ENCODE measurements at places on chromosomes 7 and 10.

GRCh38 chr10:21285742-21286331, 239.6 kb downstream of the SKIDA1 start:
- no peak for DNase-seq

DNA sequence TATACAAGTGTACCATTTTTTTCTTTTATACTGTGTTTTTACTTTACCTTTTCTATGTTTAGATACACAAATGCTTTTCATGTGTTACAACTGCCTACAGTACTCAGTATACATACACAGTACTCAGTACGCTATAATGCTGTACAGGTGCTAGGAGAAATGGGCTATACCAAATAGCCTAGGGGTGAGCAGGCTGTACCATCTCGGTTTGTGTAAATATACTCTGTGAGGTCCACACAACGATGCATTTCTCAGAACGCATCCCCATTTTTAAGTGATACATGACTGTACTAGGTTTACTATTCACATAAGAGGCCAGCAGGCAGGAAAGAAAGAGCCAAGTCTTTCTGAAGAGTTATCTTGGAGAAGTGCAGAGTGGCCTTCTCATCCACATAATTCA, 426.4 kb upstream of the MTPN start:
- DNase-seq: no peak

- no peak for DNase-seq
These were observed 131.2 kb downstream of the ARHGAP22 start for GRCh38 chr10:48473704-48474103.

DNA sequence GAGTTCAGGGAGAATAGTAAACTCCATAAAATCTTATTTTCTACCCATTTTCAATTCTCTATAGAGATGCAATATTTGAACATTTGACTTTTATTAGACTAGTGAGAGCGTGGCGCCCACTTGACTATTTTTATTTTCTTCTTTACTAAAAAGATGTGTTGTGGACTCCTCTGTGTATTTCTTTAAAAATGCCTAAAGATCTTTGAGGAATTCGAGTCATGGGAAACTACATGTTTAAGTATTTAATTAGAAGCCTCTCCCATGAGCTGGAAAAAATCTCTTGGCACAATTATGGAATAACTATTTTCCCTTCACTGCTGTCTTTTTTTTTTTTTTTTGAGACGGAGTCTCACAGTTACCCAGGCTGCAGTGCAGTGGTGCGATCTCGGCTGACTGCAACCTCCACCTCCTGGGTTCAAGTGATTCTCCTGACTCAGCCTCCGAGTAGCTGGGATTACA, 124.2 kb downstream of the ARHGAP12 start:
- no peak for DNase-seq

DNA sequence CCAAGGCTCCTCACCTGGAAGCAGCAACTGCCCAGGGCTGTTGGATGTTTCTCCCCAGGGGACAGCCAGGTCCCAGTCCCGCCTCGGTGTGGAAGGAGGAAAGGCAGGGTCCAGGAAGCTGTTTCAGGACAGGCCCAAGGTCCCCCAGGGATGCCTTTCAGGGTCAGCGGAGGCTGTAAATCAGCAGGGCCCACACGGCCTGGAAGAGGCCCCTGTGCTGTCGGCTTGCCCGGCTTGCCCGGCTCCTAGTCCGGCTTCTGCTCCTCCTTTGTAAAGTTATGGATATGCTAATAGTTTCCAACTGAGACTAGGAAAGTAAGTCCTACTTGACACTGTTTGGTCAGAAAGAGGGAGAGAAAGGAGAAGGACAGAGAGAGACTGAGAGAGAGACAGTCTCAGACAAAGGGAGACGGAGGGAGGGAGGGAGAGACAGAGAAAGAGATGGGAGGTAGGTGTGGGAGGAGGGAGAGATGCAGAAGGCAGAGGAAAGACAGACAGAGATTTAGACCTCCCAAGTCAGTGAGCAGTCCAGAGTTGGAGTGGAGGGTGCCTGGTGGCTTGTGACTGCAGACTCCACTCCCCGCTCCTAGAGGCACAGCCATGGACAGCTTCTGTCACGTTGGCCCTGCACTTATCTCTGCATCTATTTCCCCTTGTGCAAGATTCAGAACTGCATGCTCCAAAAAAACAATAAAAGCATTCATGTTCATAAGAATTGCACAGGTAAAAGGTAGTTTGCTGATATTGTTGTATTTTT, 10.5 kb downstream of the IKZF1 start:
- no peak for DNase-seq

DNA sequence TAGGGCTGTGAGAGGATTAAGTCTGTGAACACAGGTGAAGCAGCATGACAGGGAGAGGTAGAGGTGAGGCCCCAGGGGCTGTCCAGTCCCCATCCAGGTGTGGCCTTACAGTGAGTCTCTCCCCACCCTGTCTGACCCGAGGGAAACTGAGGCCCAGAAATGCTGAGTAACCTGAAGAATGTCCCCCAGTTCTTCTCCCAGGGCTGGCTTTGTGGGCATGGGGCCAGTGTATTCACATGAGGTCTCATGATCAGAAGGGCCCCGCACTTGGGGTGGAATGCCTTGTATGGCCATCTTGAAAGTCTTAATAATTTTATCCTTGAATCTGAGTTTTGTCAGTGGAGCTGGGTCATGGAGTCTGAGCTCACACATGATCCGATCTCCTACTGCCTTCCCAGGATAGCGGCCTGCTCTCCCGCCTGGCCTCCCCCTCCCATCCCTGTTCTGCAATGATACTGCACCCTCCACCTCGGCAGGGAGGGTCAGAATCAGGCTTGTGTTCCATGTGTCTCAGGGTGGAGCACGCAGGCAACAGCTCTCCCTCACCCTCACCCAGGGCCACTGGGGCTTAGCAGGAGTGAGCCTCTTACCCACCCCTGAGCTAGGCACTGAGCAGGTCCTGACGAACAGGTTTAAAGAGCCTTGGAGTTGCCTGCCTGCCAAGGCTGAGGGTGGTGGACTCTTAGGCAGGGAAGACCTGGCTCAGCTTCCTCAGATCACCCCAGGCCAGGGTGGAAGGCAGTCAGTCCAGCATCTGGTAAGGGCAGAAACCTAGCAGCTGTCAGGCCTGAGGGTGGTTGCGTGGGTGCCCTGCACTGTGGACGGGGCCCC, 41.4 kb upstream of the NPFFR1 start:
- no peak for DNase-seq

DNA sequence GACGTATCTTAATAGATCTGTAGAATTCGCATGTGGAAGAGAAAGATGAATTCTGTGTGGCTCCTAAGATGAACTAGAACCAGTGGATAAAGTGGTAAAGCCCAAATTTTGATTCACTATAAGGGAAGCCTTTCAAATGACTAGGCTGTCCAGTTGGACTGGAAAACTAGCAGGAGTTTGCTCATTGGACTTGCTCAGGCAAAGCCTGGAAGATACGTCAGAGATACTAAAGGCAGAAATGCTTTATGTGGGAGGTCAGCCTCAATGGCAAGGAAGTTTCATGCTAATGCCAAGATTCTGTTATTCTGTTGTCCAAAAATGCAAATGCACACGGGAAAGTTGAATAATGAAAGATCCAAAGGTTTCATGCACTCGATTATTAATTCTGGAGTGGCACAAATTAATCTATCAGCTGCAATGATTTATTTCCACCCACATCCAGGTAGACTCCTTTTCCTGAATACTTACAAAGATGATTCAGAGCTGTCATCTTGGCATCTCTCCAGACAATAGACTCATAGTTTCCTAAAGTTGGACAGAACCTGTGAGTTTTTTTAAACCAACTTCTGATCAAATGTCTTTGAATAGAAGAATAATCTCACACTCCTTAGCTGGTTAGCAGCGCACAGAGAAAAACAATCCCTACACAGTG, 20.5 kb upstream of the PPP1R3C start:
- no peak for DNase-seq

GRCh38 chr10:118497227-118497626, 98.2 kb downstream of the PRLHR start:
- no peak for DNase-seq

- DNase-seq: no peak
These were observed 167.1 kb upstream of the ITGB1 start for GRCh38 chr10:33125111-33125510.

DNA sequence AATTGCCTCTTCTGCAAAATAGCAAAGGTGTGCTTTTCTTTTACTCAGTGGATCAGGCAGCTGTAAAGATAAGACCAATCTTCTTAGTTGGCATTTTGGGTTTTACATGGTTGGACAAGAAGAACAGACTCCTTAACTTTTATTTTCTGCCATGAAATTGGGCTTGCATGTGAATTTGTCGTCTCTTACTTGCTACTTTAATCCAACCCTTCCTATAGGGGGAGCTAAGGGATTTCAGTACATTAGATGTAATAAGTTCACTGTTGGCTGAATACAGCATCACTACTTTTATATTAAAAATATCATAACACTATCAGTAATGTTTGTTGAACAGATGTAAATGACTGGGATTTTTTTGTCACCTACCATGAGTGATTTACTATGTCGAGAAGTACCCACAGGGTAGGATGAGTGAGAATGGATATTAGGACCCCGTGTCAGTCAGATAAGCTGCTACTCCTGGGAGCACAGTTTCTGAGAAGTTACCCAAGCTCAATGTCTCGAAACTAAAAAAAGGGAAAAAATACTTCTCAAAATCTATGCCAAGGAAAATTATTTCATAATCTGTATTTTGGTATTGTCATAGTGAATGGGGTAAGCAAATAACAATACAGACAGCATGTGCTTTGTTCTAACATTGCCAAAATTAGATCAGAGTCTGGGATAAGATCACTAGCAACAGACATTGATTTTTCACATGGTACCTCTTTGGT, 127.4 kb upstream of the AGR3 start:
- no peak for DNase-seq

GRCh38 chr7:105011141-105011830, 2.7 kb upstream of the KMT2E start:
- no peak for DNase-seq

GRCh38 chr7:33562996-33563395, 342.3 kb upstream of the BMPER start:
- DNase-seq: no peak

GRCh38 chr10:115004236-115004862, 66.4 kb downstream of the TRUB1 start:
- DNase-seq: no peak

DNA sequence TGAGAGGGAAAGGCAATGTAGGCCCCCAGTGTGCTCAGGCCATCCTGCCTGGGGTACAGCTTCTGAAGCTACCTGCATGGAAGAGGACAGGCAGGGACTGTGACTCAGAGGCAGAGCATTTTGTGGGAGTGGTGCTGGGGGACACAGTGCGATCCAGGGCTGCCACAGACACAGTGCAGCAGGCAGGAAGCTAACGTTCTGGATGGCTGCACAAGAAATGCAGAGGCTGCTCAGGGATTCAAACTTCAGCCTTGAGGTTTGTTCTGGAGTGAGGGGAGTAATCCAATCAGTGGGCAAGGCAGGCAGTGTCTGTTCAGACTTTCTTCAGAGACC, 648.0 kb upstream of the IGFBP3 start:
- DNase-seq: peak; percentile 86

DNA sequence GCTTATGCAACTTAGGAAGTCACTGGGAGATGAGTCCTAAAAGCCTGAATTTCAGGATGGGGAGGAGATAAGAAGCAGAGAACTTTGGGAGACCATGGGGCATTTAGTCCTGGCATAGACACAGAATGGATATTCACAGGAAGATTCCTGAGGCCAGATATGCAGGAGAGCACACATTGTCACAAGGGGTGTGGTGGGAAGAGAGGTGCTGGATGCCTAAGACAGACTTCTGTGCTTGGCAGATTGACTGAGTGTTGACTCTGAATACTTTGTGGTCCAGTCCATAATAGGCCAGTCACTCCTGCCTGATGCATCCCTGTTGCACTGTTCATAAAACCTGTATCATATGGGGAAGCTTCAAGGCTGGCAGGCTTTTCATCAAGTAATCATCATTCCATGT, 18.5 kb downstream of the SRI start:
- DNase-seq: no peak

DNA sequence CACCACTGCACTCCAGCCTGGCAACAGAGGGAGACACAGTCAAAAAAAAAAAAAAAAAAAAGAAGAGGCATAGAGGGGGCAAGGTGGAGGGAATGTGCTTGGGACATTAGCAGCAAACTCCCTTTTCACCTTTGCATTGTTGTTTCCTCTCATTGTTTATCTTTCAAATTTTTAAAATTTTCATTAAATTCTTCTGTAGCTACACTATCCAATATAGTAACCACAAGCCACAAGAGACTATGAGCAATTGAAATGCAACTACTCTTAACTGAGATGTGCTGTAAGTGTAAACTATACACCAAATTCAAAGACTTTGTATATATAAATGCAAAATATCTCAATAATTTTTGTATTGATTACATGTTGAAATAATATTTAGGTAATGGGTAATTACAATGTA, 43.4 kb downstream of the EBLN1 start:
- DNase-seq: no peak

GRCh38 chr7:34133983-34134782, 228.8 kb downstream of the BMPER start:
- peak; percentile 85 for DNase-seq

DNA sequence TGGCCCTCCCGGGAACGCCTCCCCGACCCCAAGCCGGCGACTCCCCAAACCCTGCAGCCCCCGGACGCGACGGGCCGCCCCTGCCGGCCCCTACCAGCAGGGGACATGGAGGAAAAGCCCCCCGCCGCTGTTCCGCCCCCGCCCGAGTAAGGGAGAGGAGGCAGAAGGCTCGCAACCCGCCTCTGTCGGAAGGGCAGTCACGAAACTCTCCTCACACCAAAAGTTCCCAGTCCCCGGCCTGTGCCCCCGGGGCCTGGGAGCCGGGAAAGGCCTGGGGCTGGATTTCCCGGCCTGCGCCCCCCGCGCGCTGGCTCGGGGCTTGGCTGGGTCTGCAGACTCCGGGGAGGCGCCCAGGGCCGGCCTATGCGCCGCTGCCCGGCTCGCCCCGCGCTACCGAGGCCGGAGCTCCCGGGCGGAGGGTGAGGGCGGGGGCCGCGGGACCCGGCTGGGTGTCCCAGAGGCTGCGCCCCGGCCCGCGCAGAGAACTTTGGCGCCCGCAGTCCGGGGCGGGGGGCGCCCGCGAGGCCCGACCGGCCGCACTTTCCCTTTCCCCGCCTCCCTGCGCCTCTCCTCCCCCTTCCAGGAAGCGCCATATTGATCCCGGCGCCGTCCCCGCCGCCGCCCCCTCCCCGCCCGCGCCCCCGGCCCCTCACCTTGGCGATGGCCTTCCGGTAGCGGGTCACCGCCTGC, 728 bp downstream of the PARD3 start:
- peak; percentile 68 for DNase-seq

- DNase-seq: no peak
These were observed 12.4 kb downstream of the UBE2H start for GRCh38 chr7:129940329-129940728.

DNA sequence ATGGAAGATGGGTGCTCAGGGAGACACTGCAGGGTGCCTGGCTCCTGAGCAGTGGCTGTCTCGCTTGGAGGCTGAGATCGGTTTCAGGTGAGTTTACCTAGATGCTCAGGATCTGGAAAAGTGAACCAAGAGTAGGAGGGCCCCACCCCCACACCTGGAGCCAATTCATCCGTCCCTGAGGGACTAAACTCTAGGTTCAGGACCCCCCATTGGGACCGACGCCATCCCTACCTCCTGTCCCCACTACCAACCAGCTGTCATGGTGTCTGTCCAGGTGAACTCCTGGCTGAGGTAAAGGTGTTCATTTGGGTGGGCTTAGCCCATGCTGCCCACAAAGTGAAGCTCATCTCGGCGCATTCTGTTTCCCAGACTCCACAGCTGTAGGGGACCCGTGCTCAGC, 174.6 kb upstream of the PLPP4 start:
- no peak for DNase-seq
